ENCODE measurements at places on chromosomes 12 and 14.

GRCh38 chr12:18825138-18825537 lies 87.2 kb downstream of the CAPZA3 start:
- no peak for DNase-seq

- DNase-seq: no peak
Observed at GRCh38 chr14:22159957-22160356, 429.1 kb downstream of the DAD1 start.

GRCh38 chr12:107439026-107439738 lies 246.4 kb upstream of the PWP1 start:
- no peak for DNase-seq

DNA sequence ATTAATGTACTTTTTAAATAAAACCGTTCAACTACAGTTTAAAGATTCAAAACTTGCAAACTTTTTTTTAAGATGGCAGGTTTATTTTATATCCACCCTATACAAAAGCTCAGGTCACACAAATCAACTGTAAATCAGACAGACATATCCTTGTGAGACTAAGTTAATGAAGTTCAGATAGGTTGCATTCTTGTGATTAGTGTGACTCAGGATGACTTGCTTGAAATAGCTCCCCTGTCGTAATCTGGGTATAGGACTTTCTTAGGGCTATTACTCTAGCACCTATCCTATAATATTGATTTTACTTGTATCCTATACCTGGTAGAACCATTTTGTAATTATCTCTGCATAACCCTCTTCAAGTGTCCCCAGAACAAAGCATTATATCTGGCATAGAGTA lies 9.5 kb upstream of the PRKD1 start:
- DNase-seq: no peak

GRCh38 chr14:24078146-24078545 lies 6.8 kb downstream of the CPNE6 start:
- no peak for DNase-seq

GRCh38 chr12:18383203-18383602 lies 121.9 kb downstream of the PIK3C2G start:
- no peak for DNase-seq

GRCh38 chr14:104149617-104150135 lies 11.3 kb downstream of the KIF26A start:
- DNase-seq: no peak

DNA sequence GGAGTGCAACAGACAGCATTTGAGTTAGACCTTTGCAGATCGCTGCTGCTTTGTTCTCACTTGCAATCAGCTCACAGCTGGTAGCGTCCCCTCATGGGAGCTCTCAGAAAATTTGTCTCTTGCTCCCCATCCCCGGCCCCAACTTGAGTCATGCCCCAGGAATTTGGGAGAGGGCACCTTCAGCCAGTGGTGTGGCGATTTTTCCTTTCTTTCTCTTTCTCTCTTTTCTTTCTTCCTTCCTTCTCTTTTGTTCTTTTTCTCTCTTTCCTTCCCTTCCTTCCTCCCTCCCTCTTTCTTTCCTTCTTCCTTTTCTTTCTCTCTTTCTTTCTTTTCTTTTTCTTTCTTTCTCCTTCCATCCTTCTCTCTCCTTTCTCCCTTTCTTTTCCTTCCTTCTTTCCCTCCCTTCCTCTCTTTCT lies 34.2 kb upstream of the MAP1LC3B2 start:
- DNase-seq: no peak
